Mucosa of gallbladder (tissue), 1 donor: ENCODE measurements at places on chromosomes 6 and 20. TPM values are rescaled to one million over a fixed set of nuclear protein-coding genes. Genes with fewer than 3 reads are reported as not detected.

The NAPB gene
- 12.4 TPM for total RNA-seq

The SLA2 gene
- total RNA-seq, result 2.0 TPM

The SDCBP2 gene
- 176 TPM for total RNA-seq

The GNAS-AS1 gene
- total RNA-seq, result 1.6 TPM

The MCCD1 gene
- total RNA-seq, result not detected

The AKAP7 gene
- total RNA-seq, result 56.3 TPM

- DNase-seq, result no peak
These were observed 451.6 kb downstream of the FRK start for GRCh38 chr6:115609111-115609510.

DNA sequence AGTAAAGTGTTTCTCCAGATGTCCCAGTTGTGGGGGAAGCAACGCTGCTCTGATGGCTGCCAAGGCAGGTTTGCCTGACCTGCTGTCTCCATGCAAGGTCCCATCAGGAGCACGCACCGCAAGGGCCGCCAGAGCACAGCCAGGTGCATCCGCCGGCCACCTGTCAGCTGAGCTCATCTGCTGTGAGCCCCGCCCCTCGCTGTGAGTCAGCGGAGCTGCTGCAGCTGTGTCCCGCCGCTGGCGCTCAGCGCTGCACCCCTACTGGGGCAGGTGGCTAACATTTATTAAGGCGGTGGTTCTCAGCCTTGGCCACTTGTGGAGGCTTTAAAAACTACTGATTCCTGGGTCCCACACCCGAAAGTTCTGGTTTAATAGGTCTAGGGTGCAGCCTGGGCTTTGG lies 225.7 kb downstream of the UST start:
- peak; percentile 46 for DNase-seq

DNA sequence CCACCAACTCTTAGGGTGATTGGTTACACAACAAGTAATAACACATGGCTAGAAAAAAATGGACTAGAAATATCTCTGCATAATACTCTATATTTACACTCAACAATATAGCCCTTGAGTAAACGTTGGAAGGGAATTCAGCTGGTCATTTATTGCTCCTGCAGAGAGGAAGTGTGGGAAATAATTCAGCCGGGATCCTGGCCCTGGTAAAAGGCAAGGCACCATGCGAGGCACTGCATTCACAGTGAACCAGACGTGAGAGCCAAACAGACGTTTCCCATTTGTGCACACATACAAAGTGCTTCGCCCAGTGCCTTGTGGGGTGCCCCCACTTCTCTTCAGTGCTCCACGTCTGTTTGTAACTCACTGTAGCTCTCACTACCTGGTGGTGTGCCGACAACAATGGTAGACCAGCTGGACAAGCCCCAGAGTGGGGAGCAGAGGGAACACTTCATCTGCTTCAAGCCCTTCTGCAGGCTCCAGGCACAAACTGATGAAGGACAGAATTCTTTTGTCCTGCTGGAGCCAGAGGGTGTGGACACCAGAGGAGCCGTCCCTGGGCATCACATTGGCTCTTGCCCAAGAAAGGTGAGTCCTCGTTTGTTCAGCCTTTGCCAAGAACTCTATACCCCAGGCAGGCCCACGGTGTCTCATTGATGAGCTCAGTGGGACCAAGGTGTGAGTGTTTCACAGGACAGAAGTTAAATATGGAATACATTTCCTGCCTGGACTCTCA lies 18.8 kb downstream of the SYNDIG1 start:
- no peak for DNase-seq

- no peak for DNase-seq
These were observed 24.6 kb upstream of the CTNNBL1 start for GRCh38 chr20:37669062-37669772.

DNA sequence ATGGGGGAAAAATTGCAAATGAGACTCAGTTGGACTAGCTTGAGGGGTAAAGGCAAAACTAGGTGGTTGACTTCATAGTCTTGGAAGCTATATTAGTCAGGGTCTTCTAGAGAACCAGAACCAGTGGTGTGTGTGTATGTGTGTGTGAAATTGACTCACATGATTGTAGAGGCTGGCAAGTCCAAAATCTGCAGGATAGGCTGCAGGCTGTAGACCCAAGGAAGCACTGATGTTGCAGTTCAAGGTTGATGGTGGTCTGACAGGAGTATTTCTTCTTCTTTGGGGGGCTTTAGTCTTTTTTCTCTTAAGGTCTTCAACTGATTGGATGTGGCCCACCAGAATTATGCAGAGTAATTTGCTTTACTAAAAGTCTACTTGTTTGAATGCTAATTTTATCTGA lies 217.4 kb downstream of the MANEA start:
- no peak for DNase-seq

DNA sequence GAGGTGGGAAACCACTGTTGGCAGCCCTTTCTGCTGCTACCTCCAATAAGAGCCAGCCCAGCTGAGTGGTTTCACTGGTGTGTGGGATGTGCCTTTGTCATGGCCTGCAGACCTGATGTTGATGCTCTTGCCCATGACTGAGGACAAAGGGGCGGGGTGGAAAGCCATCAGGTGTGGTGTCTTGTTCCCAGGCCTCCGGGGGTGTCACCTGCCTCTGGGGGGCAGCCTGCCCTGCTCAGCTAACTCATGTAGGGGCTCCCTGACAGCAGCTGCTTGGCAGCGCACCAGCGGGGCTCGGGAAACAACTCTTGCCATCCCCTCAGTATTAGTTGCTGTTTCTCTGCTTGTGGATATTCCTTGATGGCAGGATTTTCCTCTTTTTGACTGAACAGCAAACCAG lies 91.3 kb downstream of the LYRM2 start:
- DNase-seq, result no peak

GRCh38 chr6:44856479-44856878 lies 469.0 kb downstream of the CDC5L start:
- no peak for DNase-seq

DNA sequence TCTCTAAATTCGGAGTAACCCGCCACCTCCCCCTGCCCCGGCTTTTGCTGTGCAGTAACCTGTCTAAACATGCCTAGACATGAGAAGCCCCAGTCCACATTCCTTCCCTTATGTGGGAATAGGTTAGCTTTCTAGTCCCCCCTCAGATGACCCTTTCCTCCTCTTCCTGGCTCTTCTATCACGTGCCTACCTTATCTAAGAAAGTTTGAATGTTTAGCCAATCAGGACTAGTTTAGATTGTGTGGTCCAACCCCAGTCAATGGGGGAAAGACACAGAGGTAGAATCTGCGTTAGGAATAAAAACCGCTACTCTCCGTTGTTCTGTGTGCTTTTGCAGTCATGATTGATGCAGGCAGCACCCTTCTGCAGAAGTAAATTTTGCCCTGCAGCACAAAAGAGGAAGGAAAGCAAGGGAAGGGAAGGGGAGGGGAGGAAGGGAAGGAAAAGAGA lies 69.0 kb upstream of the CD93 start:
- DNase-seq, result no peak

GRCh38 chr6:25302677-25303128 lies 23.5 kb downstream of the CARMIL1 start:
- no peak for DNase-seq

- DNase-seq, result no peak
These were observed 3.8 kb downstream of the PREX1 start for GRCh38 chr20:48823960-48824498.

GRCh38 chr20:10714236-10714975 lies 40.6 kb upstream of the JAG1 start:
- DNase-seq, result no peak
